ENCODE measurements at places on chromosomes 1 and 21.

DNA sequence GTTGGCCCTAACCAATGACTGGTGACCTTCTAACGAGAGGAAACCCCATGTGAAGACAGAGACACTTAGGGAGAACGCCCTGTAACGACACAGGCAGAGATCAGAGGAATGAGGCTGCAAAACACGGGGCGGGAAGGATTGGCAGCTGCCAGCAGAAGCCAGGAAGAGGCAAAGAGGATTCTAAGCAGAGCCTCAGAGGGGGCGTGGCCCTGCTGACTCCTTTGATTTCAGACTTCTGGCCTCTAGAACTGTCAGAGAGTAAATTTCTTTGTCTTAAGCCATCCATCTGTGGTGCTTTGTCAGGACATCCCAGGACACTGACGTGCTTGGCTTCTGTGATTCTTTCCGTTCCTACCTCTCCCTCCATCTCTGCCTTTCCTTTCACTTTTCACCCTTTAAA lies 79.3 kb downstream of the SH3BGR start:
- no peak for DNase-seq

- no peak for DNase-seq
These were observed 173.5 kb upstream of the ETV3 start for GRCh38 chr1:157311730-157312081.

DNA sequence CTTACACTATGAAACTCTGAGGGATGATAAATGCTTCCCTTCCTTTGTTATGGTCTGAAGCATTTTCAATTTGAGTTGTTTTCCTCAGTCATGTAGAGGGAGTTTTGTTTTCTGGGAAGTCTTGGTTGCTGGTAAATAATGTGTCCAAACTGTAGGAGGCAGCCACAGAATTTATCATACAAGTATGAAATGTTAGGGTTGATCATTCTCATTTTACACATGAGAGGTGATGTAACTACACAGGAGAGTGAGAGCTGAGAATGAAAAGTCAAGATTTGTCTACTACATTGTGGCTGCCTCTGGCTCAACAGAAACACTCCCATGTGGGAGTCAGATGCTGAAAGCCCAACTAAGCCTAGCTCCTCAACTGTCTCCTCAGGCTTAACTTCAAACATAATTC lies 182.5 kb upstream of the SGIP1 start:
- no peak for DNase-seq

DNA sequence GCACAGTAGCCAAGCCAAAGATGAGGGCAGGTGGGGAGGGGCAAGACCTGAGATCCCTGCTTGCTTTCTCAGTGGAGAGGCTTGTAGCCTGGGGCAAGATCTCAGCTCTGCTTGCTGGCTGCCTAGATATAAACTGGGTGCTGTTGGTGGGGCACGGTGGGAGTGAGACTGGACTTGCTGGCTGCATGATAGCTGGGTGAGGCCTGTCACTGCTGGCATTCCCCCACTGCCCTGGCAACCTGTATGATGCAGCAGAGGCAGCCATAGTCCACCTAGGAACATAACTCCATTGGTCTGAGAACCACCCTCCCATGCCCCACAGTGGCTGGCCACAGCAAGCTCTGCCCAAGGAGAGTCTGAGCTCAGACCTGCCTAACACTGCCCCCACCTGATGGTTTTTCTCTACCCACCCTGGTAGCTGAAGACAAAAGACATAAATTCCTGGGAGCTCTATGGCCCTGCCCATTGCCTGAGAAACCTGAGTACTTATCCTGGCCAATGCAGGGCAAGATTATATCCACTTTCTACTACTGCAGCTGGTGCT lies 261.9 kb upstream of the DEPDC1 start:
- no peak for DNase-seq

GRCh38 chr1:66606362-66607065 lies 72.6 kb downstream of the SGIP1 start:
- no peak for DNase-seq

DNA sequence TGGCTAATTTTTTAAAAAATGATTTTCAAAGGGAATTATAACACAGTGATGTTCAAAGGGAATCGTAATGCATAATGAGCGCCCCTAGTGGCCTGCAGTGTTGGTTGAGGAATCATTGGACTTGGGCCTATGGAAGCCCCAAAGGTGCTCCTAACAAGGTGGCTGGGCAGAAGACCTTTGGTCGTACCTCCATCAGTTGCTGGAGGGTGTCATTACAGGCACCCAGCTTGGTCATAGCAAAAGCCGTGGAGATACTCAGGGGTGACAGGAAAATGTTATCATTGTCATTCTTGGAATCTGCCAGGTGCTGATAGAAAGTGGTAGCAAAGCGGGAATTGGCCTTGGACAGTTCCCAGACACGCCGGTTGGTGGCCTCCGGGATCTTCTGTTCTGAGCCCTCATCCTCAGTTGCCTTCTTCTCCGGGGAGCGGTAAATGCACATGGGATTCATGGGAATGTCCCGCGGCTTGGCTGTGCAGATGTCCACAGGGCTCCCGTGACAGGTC lies 2.7 kb downstream of the SERPINC1 start:
- peak; percentile 70 for DNase-seq

- peak; percentile 51 for DNase-seq
These were observed 15.0 kb downstream of the NFIA start for GRCh38 chr1:61097317-61097716.

GRCh38 chr1:47751996-47752451 lies 245.2 kb downstream of the TRABD2B start:
- no peak for DNase-seq

- DNase-seq = no peak
These were observed 18.8 kb upstream of the ACTRT2 start for GRCh38 chr1:3002349-3003038.

- peak; percentile 42 for DNase-seq
These were observed 189.7 kb downstream of the SEC16B start for GRCh38 chr1:177780096-177780700.

- DNase-seq = no peak
These were observed 192.9 kb downstream of the PCP4 start for GRCh38 chr21:40060083-40060677.

GRCh38 chr21:46001821-46002681 lies 20.5 kb downstream of the COL6A1 start:
- no peak for DNase-seq

GRCh38 chr1:230863449-230863848 lies 4.9 kb downstream of the C1orf198 start:
- peak; percentile 68 for DNase-seq

DNA sequence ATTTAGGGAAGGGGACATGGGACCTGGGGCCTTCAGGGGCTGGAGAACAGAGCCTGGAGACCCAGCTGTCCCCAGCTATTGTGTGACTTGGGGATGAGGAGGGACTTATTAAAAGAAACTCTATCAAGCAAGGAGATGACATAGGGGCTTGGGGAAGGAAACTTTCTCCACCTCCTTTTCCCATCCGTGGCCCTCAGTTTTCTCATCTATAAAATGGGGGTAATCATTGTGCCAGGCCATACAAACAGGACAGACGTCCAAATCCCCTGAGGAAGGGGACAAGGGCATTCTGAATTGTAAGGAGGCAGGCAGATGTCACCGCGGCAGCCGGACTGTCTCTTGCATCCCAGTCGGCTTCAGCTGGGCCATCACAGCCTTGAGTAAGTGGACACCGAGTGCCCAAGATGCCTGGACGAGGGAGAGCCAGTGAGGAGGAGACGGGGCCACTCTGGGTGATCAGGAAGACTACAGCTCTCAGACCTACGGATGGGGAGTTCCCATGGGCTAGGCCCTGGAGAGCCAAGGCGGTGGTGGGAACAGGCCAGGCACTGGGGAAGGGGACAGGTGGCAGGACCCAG lies 1.9 kb downstream of the FBXO2 start:
- DNase-seq = no peak

DNA sequence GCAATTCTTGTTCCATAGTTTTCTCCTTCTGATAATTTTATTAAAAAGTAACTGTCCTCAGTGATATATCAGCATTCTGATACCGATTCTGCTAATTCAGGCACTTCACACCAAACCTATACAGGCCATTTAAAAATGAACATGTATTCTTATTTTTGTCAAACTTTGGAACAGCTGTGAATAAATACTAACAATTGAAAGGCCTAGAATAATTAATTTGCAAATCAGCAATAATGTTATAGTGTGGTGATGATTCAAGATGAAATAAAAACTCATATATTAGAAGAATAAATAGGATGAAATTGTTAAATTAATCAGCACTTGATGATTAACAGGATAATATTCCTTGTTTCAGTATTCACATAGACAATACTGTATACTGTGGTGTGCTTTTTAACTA lies 9.9 kb downstream of the CDKN2C start:
- no peak for DNase-seq

DNA sequence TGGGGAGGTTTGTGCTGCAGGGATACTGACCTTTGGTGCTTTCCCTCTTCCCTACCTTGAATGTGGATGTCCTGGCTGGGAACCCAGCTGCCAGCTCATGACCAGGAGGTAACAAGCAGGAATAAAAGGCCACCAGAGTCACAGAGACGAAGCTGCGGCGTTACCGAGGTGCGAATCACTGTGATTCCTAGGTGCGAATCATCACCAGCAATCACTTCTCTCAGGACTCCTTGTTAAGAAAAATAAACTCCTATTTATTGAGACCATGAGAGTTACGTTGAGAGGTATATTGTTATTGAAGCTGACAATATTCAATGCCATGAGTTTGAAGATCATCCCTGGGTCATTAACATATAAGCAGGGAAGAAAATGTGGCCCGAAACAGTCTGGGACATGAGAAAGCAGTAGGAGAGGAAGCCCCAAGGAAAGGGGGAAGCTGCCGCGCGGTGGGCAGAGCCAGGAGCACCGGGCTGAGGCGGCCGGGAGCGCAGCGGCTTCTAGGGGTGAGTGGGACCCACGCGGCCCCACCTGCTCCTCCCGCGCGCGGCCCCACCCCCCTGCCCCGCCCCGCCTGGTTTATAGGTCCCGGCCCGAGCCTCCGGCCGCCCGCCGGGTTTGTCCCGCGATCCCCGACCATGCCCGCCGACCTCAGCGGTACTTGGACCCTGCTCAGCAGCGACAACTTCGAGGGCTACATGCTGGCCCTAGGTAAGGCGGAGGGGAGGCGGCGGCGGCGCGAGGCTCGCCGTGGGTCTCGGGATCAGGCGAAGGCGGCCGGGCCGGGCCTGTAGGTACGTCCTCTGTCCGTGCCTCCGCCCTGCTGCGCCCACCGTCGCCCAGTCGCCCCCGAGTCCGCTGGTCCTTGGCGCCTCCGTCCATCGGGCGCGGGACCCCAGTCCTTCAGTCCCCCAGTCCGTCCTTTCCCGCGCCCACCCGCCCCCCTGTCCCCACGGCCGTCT lies at the start of gene RBP7:
Gene RBP7 (plus strand): TSS at position 605 of the 959 bp plus-strand sequence. CDS start 31 bp downstream, at position 636.
- peak; percentile 27 for DNase-seq

GRCh38 chr1:39187275-39188046 lies 17.0 kb upstream of the MACF1 start:
- no peak for DNase-seq

GRCh38 chr1:245750261-245750660 lies 595.5 kb downstream of the KIF26B start:
- no peak for DNase-seq

- DNase-seq = peak; percentile 87
These were observed 17.0 kb downstream of the NSL1 start for GRCh38 chr1:212774584-212774983.

DNA sequence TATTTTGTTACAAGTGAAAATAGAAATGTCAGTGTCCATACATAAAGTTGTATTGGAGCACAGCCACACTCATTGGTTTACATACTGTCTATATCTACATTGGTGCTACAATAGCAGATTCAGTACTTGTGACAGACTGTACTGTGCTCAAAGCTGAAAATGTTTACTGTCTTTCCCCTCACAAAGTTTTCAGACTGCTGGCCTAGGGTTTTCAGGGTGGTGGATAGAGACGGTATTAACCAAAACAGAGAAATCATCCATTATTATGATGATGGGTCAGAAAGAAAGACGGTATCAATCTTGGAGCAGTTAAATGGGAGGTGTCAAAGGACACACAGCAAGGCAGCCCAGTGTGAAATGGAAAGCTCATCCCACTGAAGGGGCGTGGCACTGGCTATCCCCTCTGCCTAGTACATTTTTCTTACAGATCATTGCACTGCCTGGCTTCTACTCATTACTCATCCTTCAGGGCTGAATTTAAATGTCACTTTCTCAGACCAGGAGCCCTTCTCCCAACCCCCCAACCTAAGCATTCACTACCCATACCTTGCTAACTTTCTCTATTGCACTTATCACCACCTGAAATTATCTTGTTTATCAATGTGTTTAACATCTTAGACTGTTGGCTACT lies 10.2 kb downstream of the JAK1 start:
- no peak for DNase-seq

GRCh38 chr1:97385536-97386277 lies 535.1 kb downstream of the DPYD start:
- peak; percentile 10 for DNase-seq

- DNase-seq = peak; percentile 46
These were observed 11.9 kb downstream of the FASLG start for GRCh38 chr1:172670791-172671190.

- DNase-seq = no peak
These were observed 24.9 kb upstream of the GRHL3 start for GRCh38 chr1:24294228-24294672.

GRCh38 chr1:147273409-147274336 lies 31.2 kb downstream of the CHD1L start:
- DNase-seq = peak; percentile 87

DNA sequence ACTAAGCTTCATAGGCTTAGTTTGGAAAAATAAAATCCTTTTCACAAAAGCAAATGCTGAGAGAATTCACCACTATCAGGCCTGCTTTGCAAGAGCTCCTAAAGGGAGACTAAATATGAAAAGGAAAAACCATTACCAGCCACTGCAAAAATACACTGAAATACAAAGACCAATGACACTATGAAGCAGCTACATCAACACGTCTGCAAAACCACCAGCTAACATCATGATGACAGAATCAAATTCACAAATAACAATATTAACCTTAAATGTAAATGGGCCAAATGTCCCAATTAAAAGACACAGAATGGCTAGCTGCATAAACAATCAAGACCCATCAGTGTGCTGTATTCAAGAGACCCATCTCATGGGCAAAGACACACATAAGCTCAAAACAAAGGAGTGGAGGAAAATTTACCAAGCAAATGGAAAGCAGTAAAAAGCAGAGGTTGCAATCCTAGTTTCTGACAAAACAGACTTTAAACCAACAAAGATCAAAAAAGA lies 28.8 kb downstream of the AKT3 start:
- DNase-seq = no peak

GRCh38 chr1:94285031-94285654 lies 47.8 kb upstream of the ARHGAP29 start:
- DNase-seq = no peak

GRCh38 chr1:40059960-40060750 lies 19.6 kb downstream of the CAP1 start:
- DNase-seq = peak; percentile 50

DNA sequence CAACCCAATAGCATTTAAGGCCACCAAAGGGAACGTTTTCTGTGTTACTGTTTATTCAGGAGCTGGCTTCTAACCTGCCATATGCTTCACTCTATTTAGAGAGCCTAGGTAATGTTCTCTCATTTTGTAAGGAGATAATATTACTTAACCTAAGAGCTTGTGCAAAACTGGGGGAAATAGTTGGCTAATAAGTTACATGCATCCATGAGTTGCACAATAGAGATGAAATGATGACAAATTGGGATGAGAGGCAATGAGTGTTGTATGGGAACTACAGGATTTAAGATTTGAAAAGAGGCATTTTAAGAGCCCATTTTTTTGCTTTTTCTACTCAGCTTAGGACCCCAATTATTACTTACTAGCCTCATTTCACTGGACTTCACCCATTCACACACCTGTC lies 151.0 kb downstream of the ST6GALNAC3 start:
- DNase-seq = no peak

- no peak for DNase-seq
These were observed 22.1 kb upstream of the EYA3 start for GRCh38 chr1:28110555-28110954.

GRCh38 chr1:169483500-169483966 lies 2.2 kb downstream of the SLC19A2 start:
- DNase-seq = no peak

- DNase-seq = no peak
These were observed 8.2 kb upstream of the NUAK2 start for GRCh38 chr1:205329719-205330118.

Data from hematopoietic multipotent progenitor cell treated with erythropoietin and hydrocortisone succinate and interleukin-3 and kit ligand, for 4 days (in vitro differentiated cells).